Midbrain (tissue), 1 donor: ENCODE measurements at places on chromosomes 16 and 17.

- no peak for DNase-seq
Observed at GRCh38 chr17:17495536-17496188, 533 bp downstream of the RASD1 start.

GRCh38 chr17:15261802-15262290, 3.3 kb downstream of the PMP22 start:
- DNase-seq = peak; percentile 65

GRCh38 chr17:28944862-28945741, 6.2 kb downstream of the PHF12 start:
- no peak for DNase-seq

DNA sequence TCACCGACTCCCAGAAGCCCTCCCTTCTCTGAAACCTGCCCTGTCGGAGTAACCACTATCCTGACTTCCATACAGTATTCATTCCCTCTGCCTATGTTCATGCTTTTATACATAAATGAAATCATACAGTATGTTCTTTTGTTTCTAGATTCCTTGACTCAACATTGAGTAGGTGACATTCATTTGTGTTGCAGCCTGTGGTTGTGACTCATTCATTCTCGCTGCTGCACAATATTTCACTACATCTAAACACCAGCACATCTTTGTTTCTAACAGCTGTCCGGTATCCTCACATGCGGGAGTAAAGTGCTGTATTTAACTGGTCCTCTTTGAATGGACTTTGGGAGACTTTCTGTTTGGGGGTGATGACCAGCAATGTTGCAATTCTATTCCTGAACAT, 135.0 kb upstream of the FOXF1 start:
- DNase-seq = no peak

DNA sequence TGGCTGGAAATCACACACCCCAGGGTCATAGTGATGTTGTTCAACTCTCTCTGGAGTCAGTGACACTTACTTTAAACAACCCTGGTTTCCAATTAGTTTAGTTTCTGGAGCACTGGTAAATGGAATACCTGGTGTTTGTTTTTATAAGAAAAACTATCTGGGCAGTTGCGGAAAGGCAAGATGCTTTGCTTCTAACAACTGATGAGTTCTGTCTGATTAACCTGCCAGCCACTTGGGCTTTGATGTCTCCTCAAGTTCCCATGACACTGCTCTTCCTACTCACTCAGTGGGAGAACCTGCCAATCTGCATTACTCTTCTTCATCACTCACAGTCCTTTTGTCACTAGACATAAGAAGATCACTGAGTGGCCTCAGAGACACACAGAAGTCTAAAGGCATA, 78.7 kb upstream of the MTMR4 start:
- DNase-seq = no peak

DNA sequence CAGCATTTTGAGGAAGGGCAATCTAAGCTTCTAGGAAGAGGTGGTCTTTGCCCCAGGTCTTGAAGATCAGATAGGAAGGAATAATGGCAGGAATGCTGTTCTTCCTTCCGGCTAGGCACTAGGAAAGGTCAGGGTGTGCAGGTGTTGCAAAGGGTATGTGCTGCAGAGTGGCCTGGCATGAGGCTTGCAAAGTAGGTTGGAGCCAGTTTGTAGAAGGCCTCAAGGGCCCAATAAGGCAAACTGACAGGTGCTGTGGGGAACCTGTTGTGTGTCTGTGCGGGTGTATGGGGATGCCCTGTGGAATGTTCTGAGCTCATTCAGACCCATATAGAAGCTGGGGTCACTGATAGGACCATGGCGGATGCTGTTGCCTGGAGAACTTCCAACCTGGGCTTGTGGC, 12.7 kb downstream of the MSI2 start:
- DNase-seq = no peak

DNA sequence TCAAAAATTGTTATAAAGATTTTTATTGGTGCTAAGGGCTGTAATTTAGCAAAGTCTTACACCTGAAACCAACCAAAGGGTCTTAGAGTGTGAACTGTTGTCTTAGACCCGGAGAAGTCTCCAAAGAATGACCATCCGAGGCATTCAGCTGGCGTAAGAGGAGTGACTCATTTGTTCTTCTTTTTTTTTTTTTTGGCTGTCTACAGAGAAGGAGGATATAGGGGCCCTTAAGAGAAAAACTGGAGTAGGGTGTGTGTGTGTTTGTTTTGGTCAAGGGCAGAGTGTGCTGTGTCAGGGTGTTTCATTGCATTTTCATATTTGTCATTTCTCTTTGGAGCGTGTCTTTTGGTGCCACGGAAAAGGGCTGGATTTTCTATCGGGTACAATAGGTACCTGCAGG, 508.0 kb downstream of the WWOX start:
- DNase-seq = no peak

- no peak for DNase-seq
Observed at GRCh38 chr16:50198802-50199403, 45.8 kb downstream of the TENT4B start.

- DNase-seq = no peak
Observed at GRCh38 chr17:45284176-45285140, 22.6 kb upstream of the SPATA32 start.

- no peak for DNase-seq
Observed at GRCh38 chr17:79473111-79473875, 137.6 kb downstream of the RBFOX3 start.

GRCh38 chr17:76845541-76846017, 22.6 kb upstream of the MGAT5B start:
- DNase-seq = no peak

DNA sequence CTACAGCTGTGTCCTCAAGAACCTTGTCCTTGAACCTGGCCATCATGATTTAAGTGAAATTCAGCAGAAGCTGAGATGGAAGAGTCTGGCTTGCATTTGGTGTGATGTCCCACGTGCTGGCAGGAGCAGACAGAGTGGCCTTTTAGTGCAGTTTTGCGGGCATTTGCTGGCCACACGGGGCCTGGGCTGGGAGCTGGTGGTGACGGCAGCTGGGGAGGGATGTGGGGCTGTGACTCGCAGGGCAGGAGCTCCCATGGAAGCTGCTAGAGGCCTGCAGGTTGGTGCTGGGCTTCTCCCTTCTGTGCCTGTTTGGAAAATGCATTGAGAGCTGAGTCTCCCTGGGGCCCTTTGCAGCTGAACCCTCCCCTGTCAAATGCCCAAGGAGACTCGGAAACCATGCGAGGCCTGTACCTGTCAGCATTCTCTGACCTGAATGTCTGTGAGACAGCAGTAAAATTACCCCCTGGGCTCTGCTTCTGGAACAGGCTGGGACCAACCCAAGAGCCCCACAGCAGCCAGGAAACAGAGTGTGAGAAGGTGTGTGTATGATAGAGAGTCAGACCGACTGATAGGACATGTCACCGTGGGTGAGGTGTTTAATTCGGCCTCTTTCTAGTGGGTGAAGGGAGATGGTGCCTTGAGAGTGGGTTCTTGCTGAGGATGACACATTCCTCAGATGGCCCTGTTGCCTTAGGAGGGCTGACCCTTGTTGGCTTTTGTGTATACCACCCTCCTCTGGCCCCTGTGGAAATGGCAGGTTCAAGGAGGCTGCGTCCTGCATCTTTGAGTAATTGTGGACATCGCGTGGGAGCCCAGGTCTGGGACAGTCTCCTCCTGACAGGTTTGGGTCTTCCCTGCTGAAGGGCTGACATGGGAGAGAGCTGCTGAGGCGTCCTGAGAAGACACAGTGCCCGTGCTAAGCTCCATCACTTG, 145.5 kb downstream of the MSI2 start:
- DNase-seq = no peak

DNA sequence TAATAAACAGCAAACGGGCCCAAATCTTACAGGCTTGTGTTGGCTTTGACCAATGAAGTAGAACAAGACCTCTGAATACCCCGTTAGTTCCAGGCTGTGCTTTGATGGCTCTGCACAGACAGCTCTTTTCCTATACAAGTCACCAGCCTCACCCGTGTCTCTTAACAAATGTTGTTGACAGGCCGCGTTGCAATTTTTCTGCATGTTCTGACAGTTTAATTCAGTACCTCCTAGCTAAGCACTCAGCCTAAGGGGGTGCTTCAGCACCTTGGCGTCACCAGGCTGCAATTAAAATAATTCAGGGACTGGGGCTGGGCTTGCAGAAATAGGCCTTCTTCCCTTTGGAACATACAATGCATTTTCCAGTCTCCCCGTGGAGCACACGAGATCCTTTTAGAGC, 500.1 kb downstream of the MAF start:
- no peak for DNase-seq

GRCh38 chr17:12673788-12674187, 8.1 kb downstream of the MYOCD start:
- DNase-seq = no peak

DNA sequence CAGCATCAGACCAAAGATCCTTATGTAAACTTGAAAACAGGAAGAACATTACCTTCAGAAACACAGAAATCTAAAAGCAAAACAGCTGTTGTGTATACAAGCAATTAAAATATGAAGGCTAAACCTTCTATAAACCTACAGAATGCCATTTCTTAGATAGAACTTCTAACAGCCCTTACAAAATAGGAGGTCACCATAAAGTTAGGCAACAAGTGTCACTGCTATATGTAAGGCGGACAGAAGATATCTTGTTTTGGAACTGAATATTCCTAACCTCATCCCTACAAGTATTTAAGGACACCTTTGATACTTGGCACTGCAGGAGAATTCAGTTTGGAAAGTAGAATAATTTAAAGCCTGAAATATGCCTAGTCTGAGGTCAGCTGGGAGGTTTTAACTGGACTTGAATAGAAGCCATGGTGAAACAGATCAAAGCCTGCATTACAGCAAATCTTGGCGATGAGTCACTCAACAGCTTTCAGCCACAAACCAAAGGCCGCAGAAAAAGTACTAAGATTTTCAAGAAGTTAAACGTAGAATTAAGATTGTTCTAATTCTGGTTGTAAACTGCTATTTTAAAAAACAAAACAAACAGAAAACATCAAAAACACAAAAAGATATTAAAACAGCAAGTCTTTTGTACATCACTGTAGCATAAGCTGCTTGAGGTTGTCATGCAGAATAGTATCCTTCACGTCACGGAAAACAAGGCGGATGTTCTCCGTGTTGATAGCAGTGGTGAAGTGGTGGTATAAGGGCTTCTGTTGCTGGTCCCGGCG, 42.7 kb downstream of the GNA13 start:
- no peak for DNase-seq

GRCh38 chr16:87239545-87239944, 77.6 kb downstream of the C16orf95 start:
- DNase-seq = no peak

DNA sequence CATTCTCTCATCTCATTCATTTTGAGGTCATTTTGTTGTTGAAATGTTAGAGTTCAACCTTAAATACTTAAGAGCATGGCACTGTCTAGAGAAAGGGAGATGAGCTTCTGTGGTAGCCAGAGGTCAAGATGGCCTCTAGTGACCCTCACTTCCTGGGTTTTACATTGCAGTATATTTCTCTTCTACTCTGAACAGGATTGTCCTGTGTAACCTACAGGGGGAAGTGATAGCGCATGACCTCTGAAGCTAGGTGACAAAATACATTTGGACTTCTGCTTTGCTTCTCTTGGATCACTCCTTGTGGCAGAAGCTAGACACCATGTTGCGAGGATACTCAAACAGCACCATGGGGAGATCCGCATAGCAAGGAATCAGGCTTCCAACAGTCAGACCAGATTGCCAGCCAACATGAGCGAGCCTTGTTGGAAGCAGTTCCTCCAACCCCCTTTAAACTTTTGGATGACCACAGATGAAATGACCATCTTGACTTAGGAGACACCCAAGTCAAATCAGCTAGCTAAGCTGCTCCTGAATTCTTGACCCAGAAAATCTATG, 748.4 kb downstream of the MAF start:
- no peak for DNase-seq

GRCh38 chr17:65660947-65661346, 99.5 kb upstream of the AXIN2 start:
- no peak for DNase-seq

- no peak for DNase-seq
Observed at GRCh38 chr16:55947366-55947765, 72.2 kb upstream of the CES5A start.

DNA sequence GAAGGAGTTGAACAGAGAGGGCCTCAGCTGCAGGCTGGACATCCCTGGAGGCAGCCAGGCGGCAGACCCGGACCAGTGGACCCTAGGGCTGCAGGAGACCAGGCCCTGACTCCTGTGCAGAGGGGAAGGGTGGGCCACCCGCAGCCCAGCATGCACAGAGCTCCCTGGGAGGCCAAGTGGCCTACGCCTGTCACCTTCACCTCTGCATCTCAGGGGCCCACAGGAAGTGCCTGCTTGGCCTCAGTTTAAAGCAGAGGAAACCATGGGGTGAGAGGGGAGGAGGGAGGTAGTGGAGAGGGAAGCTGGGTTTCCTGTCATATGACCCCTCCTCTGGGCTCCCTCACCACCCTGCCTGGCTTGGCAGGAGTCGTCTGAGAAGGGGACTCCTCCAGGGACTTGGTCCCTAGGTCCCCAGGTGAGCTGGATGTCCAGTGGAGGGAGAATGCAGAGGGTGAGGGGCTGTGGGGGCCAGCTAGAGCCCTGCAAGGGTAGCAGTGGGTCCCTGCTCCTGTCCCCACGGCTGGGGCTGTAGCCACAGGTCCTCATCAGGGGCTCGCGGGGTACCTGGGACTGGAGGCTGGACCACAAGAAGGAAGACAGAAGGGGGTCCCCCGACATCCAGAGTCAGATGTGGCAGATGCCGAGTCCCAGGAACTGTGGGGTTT, at the start of gene TMC8:
Gene TMC8 (plus strand): TSS at position 335 of the 665 bp plus-strand sequence. CDS start 818 bp downstream, outside the sequence.
- DNase-seq = peak; percentile 29

DNA sequence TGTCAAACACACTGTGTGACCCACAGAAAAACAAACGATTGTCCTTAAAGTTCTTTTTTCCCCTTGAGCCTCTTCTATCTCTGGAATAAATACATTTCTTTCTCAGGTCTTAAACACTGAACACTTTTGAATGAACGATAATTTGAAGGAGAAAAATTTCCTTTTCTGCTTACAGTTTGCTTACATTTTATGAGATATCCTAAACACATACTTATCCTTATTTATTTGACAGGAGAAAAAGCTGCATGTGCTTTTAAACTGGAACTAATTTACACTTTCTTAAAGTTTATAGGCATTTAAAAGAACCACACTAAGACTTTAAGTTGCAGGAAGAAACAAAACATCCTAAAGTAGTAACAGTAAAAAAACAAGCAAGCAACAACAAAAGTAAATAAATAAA, 4.7 kb upstream of the IGF2BP1 start:
- no peak for DNase-seq

- DNase-seq = no peak
Observed at GRCh38 chr16:68995011-68995504, 110.4 kb upstream of the HAS3 start.
